ENCODE measurements at places on chromosomes 7 and 10.

DNA sequence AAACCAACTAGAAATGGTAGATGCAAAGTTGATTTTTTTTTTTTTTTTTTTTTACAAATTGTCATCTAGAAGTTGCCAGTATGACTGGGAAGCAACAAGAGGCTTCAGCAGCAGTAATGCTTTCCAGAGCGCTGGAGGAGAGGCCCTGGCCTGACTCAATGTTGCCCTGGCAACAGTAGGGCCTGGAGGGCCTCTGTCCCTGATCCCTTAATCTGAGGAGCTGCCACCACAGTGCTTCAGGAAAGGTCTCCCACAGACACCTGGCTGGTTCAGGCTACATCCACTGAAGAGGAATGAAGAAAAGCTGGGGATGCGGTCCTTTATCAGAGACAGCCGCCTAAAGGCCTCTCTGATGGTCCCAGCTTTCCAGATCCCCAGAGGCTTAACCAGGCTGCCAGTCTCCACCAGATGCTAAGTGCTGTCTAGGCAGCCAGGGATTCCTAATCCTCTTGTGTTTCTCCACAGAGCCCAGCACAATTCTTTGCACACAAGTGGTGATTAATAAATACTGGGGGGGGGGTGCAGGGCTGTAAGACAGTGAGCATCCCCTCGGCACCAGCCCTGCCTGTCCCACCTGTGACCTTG lies 33.7 kb downstream of the ZNF777 start:
- no peak for DNase-seq

GRCh38 chr10:70223728-70224127 lies 9.5 kb downstream of the PPA1 start:
- DNase-seq, result no peak

DNA sequence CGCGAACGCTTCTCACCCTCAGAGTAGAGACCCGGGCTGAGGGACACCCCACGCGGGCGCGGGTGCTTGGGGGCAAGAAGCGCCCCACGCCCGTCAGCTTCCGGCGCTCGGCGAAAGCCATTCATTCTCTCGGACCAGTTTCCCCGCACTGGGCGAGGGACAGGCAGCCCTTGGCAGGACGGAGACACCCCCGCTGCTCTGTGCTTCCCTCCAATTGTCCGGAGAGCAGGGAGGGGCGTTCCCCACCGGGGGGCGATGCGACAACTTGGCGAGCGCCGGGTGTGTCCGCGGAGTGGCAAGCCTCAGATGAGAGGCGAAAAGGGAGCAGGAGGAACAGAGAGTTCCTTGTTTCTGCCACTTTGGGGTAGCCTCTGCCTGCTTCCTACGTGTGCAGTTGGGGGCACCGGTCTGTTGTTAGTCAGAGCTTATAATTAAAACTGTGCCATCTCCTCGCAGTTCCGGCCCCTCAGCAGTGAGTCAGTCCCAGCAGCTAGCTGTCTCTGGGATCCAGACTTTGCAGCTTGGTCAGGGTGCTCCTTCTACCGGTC lies 1.7 kb downstream of the GPR158 start:
- DNase-seq, result no peak

- DNase-seq, result no peak
Observed at GRCh38 chr7:5500777-5501350, 77.2 kb upstream of the TNRC18 start.

- DNase-seq, result no peak
Observed at GRCh38 chr7:120404042-120404441, 131.1 kb downstream of the KCND2 start.

DNA sequence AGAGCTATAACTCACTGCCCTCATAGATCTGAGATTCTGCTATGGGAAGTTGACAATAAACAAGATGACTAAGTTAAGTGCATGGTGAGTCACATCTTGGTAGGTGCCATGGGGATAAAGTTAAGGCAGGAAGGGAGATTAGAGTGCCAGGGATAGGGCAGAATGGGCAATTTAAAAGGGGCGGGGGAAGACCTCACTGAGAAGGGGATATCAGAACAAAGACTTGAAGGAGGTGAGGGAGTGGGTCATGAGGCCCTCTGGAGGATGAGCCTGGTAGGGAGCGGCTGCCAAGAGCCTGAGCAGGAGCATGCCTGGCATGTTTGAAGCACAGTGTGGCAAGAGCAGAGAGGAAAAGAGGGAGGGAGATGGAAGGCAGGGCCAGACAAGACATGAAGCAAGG lies 34.8 kb upstream of the INMT start:
- DNase-seq, result no peak

DNA sequence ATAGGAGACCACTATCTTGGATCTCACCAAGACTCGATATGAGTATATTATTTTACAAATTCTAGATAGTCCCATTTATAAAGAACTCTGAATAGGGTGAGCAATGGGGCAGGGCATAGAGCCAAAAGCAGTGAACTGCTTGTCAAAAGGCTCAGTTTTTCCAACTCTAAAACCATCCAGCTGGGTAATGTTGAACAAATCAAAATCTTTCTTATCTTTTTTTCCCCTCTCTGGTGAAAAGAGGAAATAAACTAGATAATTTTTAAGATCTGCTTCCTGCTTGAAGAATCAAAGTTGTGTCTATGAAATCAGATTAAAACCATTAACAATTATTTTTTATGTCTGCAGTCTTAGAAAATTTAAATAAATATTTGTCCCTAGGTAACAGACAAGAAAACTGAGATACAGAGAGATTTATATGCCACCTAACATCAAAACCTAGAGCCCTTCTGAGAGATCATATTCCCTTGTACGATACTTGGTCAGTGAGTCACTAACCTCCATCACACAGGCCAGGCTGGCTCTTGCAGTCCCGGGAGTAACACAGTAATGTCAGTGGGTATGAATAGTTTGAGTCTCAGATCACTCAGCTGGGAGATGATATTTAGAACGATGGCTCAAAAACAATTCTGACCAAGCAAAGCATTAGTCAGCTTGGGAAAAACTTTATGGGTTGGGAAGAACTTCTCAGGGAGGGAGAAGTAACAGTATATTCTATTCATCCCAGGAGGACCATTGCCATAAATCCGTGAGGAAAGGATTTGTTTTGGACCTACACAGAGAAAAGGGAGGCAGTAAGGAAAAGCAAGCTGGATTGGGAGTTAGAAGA lies 178.8 kb downstream of the REEP3 start:
- DNase-seq, result no peak

DNA sequence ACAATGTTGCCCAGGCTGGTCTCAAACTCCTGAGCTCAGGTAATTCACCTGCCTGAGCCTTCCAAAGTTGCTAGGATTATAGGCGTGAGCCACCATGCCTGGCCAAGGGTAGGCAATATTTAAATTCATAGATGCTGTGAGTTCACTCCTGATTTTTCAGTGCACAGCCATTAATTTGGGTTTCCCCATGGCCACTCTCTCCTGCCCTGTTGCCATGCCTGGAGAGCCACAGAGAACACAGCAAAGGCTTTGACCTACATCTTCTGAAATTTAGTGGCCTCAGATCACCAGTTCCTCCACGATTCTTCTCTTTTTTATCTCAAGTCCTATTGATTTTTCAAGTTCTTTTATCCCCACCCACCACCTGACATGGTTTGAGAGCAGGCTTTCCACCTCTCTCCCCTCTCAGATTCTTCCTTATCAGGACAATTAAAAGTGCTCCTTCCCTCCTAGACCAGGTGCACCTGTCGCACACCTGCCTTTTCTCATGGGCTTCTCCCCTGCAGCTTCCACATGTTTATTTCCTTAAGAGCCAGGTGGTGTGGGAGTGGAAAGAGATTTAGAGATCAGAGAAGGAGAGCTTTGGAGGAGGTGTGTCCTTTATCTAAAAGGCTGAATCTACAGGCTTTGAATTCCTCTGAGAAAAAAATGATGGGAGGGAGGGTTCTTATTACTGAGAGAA lies 123.8 kb downstream of the ADRA2A start:
- DNase-seq, result no peak

DNA sequence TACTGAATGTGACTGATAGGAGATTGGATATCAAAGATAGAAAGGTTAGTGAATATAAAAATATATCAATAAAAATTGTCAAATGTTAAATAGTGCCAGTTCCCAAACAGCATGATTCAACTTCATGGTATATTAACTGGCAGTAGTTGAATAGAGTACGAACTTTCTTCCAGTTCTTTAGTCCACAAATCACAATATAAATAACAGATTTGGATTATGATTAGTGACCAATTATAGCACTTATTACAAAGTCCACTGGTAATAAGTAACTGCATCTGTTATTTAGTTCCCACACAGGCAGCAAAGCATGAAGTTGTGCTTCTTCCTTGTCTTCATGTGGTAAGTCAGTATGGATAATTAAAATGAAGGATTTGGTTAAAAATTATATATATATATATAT lies 243.0 kb upstream of the VWC2 start:
- DNase-seq, result no peak

DNA sequence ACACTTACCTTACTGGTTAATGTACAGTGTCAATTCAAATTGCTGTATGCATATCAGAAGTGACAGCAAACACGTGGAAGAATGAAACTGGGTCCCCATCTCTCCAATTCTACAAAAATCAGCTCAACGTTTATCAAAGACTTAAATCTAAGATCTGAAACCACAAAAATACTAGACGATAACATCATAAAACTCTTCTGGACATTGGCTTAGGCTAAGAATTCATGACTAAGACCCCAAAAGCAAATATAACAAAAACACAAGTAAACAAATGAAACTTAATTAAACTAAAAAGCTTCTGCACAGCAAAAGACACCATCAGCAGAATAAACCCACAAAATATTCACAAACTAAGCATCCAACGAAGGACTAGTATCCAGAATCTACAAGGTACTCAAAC lies 35.9 kb upstream of the PFKP start:
- no peak for DNase-seq

- DNase-seq, result no peak
Observed at GRCh38 chr7:71661671-71662224, 529.8 kb downstream of the GALNT17 start.
